ENCODE measurements at places on chromosomes 7 and 10.

GRCh38 chr7:30912986-30913811 lies 1.5 kb downstream of the AQP1 start:
- no peak for DNase-seq

GRCh38 chr7:24825931-24826661 lies 68.8 kb upstream of the GSDME start:
- peak; percentile 59 for DNase-seq

GRCh38 chr10:28137907-28138880 lies 139.3 kb upstream of the ODAD2 start:
- DNase-seq, result peak; percentile 42

- DNase-seq, result no peak
Observed at GRCh38 chr10:58772758-58773157, 260.1 kb downstream of the BICC1 start.

DNA sequence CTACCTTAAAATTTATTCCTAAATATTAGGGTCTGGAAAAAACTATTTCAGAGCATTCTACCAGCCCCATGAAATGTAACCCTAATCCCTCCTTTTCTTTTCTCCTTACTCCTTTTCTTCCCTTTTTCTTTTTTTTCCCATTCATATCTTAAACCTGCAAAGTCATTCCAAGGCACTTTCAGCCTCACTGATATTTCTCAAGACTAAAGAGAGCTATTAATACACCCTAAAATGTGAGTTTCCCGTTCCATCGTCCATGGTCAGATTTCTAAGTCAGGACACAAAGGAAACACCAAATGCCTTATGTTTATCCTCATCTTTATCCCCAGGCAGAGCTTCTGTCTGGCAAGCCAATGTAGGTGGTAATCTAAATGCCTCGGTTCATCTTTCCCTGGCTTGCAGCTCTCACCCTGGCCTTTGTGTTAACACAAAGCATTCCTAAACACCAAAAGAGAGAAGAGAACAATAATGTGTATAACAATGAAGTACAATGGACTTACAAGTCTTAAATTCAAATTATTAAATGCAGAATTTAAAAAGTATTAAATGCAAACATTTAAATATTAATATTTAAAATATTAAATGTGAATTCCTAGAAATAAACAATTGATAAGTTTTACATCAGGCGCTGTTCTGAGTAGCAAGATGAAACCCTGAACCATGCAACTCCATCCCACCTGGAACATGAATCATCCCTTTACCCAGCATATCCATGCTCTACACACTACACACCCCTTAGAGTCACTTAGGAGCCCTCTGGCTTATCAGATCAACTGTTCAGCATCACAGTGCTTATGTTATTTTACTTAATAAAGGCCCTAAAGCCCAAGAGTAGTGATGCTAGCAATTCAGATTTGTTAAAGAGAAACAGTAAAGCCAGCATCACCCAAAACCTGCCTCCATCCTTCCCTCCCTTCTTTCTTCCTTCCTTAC lies 26.8 kb downstream of the MICU1 start:
- no peak for DNase-seq

DNA sequence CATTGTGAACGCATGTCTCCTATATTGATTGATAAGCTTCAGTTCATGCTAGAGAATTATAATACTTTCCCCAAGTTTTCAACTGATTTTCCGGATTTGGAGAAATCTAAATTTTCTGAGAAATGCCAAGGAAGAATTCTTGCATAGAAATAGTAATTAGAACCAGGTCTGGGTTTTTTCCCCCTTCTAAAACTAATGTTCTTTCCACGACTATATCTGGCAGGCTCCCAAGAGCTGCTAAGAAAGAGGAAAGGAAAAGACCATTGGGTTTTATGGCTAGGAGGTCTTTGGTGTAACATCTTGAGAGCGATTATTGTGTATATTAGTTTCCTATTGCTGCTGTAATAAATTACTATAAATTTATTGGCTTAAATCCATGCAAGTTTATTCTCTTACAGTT lies 71.8 kb upstream of the CACNB2 start:
- DNase-seq, result no peak

DNA sequence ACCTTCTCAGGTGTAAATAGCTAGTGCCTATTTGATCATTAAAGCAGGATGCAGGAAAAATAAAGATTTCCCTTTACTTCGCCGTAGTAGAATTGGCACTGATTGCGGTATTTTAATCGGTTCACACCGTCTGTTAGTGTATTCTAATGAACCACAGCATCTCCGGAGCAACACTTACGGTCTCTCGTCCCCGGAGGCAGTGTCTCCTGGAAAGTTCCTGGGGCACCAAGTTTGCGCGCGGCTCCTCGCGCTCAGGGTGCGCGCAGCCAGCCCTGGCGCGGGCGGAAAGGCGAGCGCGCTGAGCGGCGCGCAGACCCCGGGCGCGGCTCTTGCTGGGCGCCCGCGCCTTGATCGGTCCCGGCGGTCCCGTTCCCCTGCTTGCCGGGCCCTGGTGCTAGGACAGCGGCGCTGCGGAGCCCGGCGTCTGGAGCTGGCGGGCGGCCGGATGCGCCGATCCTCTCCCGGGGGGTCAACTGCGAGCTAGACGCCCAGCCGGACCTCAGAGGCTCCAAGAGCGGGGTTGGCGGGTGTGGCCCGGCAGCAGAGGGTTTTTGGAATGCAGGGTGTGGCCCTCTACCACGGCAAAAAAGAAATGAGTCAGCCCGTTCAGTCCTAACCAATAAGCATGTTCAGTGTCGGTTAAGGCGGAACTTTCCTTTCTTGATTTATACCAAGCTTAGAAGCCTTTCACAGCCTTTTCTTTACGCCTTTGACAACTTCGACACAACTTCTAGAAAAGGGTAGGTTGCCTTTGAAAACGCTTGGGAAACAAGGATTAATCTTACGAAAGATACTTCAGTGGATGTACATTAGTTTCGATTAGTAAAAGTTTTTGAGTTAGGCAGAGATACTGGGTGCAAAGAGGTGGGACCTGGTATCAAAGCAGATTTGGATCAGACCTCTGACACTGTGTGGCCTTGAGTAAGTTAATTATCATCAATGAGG lies 166.8 kb upstream of the ASAH2 start:
- peak; percentile 74 for DNase-seq

DNA sequence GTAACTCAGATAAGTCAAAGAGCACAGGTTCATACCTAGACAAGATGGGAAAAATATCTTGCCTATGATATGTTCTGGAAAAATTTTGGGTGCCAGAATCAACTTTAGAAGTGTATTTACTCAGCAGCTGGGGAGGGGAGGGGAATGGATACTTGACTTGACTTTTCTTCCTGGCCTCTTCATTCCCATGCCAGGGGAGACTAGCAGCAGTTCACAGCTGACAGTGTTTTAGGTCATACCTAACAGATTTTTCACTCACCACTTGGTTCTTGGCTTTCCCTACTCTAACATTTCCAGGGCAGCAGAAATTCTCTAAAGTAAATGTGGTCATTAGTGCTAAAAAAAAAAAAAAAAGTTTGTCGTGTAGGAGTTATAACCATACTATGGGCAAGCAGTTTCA lies 46.3 kb downstream of the TAS2R16 start:
- DNase-seq, result no peak

- peak; percentile 88 for DNase-seq
Observed at GRCh38 chr10:35195361-35196306, 69.0 kb downstream of the CREM start.

- no peak for DNase-seq
Observed at GRCh38 chr10:35211390-35211789, 84.7 kb downstream of the CREM start.

- DNase-seq, result no peak
Observed at GRCh38 chr7:55545496-55545895, 26.8 kb downstream of the VOPP1 start.

GRCh38 chr7:40802497-40802896 lies 667.7 kb downstream of the SUGCT start:
- DNase-seq, result no peak

- no peak for DNase-seq
Observed at GRCh38 chr7:115634633-115635032, 395.9 kb downstream of the TFEC start.

- no peak for DNase-seq
Observed at GRCh38 chr10:28951484-28951883, 274.2 kb downstream of the BAMBI start.

GRCh38 chr10:69466689-69467088 lies 15.4 kb downstream of the TSPAN15 start:
- no peak for DNase-seq

DNA sequence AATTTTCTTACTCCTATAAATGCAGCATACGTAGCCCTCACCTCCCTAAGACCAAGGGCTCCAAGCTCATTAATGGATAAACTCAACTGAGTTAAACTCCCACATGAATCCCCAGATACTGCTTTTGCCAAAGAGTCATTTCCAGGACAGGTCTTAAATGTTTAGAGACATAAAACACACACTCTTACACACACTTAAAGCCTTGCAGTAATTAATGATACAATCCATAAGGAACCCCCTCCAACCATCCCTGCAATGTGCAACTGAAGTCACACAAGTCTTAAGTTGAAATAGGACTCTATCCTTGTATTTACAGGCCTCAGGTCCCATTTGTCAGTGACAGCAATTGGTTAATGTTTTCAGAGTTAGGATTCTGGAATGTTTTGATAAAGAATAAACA lies 194.1 kb downstream of the FANK1 start:
- no peak for DNase-seq

DNA sequence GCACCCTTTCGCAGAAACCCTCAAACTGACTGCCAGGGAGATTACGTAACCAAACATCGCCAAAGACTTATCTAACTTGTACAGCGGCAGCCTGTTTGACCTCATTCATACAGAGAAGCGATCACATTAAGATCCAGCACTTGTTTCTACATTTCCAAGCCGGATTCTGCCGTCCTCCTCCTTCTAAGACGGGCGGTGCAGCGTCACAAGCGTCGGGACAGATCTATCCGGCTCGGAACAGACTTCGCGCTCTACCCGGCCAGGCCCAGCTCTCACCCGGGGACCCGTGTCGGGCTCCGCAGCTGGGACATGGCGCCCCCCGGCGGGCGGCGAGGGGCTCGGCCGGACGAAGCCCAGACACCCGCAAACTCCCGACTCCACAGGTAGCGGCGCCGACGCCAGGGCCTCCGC lies 373 bp downstream of the H2AZ2 start:
- DNase-seq, result peak; percentile 89

- DNase-seq, result no peak
Observed at GRCh38 chr7:76397409-76398183, 11.9 kb downstream of the SSC4D start.

- no peak for DNase-seq
Observed at GRCh38 chr7:154409703-154410311, 357.6 kb downstream of the DPP6 start.

GRCh38 chr7:134878746-134879357 lies 99.4 kb downstream of the CALD1 start:
- DNase-seq, result no peak

DNA sequence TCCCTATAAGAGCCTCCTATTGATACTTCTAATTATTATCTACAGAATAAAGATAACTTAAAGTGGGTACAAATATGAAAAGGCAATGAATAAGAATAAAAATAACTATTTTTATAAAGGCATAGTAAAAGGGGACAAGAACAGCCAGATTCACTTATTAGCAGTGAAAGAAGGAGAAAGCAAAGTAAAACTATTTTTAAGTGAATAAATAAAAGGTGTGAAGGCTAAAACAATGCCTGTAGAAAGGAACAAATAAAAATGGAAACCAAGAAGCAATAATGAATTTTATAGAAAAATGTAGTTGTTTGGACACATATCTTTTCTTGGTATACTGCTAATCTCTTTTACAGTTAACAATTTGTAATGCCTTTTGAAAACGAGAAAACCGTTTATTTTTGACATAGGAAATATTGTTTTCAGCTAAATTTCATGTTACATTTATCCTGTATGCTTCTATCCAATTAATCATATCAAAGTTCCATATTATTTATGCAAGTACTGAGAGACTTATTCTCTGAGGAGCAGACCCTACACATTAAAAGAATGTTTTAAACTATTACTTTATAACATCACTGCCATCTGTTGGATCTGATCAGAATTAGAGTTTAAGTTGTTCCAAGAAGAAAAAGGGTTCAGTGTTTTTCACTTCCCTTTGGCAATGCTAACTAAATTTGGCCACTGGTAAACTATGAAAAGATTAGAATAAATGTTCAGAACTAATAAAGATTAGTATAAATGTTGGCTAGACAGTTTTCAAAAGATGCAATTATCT lies 59.1 kb downstream of the ARMC3 start:
- peak; percentile 21 for DNase-seq

- DNase-seq, result peak; percentile 95
Observed at GRCh38 chr7:92528188-92528957, at the start of the genes PEX1 and RBM48. Gene PEX1 (minus strand): TSS chr7:92528520. CDS start chr7:92528435, 85 bp downstream. Gene RBM48 (plus strand): TSS chr7:92528795. CDS start chr7:92528814, 19 bp downstream.

DNA sequence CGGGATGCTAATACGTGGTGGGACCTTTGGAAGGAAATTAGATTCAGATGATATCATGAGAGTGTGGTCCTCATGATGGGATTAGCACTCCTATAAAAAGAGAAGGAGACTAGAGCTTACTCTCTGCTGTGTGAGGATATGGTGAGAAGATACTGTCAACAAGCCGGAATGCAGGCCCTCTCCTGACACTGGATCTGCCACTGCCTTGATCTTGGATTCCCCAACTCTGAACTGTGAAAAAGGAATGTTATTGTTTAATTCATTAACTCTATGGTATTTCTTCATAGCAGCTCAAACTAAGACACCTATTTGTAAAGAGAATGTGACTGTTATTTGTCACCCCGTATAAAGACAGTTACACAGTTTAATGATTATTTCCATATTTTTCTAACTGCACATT lies 1227.5 kb upstream of the C7orf33 start:
- no peak for DNase-seq

- DNase-seq, result no peak
Observed at GRCh38 chr7:79624336-79624735, 170.9 kb upstream of the MAGI2 start.

DNA sequence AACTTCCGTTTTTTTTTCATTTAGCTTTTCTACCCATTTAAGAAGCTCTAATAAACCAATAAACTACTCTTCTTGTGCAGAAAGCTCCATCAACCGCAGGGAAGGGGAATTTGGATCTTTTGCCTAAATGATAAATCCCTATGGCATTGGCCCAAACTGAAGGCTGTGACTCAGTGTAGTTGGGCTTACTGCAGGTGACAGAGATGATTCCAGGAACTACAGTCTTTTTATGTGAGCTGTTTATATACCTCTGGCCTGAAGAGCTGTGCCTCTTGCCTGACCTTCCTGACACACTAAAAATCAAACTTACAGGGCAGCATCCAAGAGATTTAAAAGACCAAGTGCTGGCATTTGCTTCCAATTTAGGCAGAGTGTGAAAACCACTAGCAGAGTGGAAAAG lies 25.2 kb downstream of the ABCB1 start:
- no peak for DNase-seq

DNA sequence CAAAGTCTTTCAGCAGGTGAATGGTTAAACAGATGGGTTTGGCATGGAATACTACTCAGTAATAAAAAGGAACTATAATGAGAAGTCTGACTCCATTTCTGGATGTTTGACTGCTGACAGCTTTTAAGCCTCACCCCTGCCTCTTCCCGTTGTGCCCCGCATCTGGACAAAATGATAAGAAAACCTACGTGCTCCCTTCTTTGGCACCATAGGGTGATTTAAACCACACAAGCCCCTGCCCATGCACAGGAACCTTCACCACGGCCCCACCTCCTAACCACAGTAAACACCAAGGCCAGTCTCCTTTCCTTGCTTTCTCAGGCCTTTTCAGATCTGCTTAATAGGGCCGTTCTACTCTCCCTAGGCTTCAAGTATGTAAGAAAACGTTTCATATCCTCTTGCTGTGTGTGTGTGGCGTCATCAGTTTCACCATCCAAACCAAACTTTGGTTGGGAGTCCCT lies 47.1 kb upstream of the UBN2 start:
- DNase-seq, result no peak
